ENCODE measurements at places on chromosomes 2 and 18. TPM values are rescaled to one million over a fixed set of nuclear protein-coding genes. Genes with fewer than 3 reads are reported as not detected.

The NUP35 gene
- 37.4 TPM for total RNA-seq

The GAREM2 gene
- 2.7 TPM for total RNA-seq

The NAB1 gene
- 33.3 TPM for total RNA-seq

The PTPRN gene
- total RNA-seq, result 1.7 TPM

GRCh38 chr2:23478087-23478932, 93.3 kb downstream of the KLHL29 start:
- DNase-seq, result no peak

- DNase-seq, result peak; percentile 37
These were observed 73.3 kb upstream of the KLF7 start for GRCh38 chr2:207238831-207239701.

- no peak for DNase-seq
These were observed 63.1 kb upstream of the TANK start for GRCh38 chr2:161097157-161097556.

DNA sequence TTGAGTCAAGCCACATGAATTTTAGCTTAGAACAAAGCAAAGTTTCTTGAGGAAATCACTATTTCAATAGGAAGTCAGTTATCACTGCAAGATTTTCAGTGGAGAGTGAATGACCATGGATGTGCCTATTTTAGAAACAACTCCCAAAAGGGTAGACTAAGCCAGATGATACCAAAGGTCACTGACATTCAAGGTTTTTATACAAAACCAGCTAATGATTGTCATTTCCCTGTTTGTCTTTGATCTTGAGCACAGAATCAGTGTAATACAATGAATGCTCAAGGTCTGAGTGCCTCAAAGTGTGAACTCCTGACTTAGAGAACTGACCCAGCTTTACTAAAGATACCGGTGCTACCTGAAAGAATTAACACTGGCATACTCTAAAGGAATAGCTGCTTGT, 60.5 kb downstream of the CDH2 start:
- DNase-seq, result no peak

- DNase-seq, result no peak
These were observed 276.3 kb downstream of the RND3 start for GRCh38 chr2:150211164-150211631.

GRCh38 chr18:10726198-10727068, 200.6 kb downstream of the NAPG start:
- DNase-seq, result no peak

- DNase-seq, result no peak
These were observed 4.1 kb upstream of the NT5C1B start for GRCh38 chr2:18593496-18593895.

DNA sequence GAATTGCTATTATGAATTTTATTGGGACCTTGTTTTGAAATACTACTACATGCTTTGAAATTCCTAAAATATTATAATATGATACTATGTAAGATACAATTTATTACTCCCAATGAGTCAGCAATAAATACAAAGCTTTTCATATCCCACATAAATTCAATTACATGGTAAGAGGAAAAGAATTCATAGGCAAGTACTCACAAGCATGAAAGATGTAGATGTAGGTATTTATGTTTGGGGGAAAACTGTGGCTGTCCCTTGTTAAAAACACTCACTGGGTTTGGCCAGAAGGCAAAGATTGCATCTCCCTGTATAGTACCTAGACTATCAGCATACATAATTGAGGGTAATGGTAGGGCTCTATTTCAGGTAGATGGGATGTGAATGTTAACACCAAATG, 90.4 kb downstream of the MBD2 start:
- no peak for DNase-seq

DNA sequence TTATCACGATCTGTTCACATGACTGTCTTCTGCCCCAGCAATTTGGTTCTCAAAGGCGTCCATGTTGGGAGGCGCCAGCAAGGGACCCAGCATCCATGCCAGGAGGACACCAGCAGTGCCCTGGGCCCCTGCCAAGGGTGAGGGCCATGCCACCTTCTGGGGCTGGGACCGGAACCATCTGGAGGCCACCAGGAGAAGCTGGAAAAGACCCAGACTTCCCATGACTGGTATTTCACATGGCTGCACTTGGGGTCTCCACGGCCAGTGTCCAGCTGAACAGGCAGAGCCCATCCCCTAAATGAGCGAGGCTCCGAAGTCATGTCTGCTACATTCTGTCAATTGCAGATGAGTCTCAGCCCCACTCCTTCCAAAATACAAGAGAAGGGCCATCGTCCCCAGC, 306.8 kb upstream of the HS6ST1 start:
- DNase-seq, result no peak

GRCh38 chr18:31801078-31801477, 40.4 kb upstream of the SLC25A52 start:
- DNase-seq, result no peak

- DNase-seq, result peak; percentile 24
These were observed 799.7 kb upstream of the ACVR2A start for GRCh38 chr2:147045113-147045512.

Data from activated naive CD8-positive, alpha-beta T cell treated with anti-CD3 and anti-CD28 coated beads for 36 hours (primary cell).